ENCODE measurements at places on chromosomes 11 and 22.

- peak; percentile 79 for DNase-seq
Observed at GRCh38 chr11:124114942-124115781, at the start of gene VWA5A. Gene VWA5A (plus strand): TSS chr11:124115450. CDS start chr11:124117512, 2,062 bp downstream.

- peak; percentile 25 for DNase-seq
Observed at GRCh38 chr11:134504146-134504905, 92.3 kb upstream of the B3GAT1 start.

- peak; percentile 28 for DNase-seq
Observed at GRCh38 chr11:29119707-29120618, 896.9 kb downstream of the KCNA4 start.

DNA sequence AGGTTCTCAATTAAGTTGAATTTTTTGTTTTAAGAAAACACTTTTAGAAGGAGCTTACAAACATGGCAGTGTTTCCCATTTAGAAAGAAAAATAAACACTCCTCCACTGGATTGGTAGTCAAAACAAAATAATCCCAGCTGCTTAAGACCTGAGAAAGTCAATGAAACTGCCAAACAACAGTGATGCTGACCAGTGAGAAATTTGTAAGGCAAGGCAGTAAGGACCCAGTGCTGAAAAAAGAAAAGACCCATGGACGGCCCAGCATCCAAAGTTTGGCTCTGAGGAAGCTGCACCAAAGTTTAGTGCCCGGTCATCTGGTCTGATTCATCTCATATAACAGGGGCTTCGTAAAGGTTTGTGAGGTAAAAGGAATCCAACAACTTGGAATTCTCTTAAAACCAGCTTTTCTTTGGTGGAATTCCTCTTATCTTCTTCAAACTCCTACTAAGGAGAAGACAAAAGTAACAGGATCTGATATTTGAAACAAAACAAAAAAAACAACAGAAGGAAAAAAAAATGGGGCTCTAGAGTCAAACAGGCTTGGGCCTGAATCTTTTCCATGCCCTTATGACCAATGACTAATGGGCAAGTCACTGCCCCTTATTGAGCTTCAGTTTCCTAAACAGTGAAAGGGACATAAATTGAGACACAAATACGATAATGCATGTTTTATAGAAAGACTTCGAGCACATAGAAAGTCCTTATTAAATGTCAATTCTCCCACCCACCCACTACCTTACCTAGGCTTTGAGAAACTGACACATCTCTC lies 383.0 kb upstream of the NARS2 start:
- DNase-seq: no peak

GRCh38 chr22:27397954-27398342 lies 403.6 kb downstream of the MN1 start:
- no peak for DNase-seq

- DNase-seq: no peak
Observed at GRCh38 chr11:127677660-127678425, 677.3 kb upstream of the KIRREL3 start.

GRCh38 chr11:44542372-44542771 lies 23.1 kb upstream of the CD82 start:
- DNase-seq: no peak

- DNase-seq: no peak
Observed at GRCh38 chr11:95284057-95285052, 53.4 kb upstream of the SESN3 start.

GRCh38 chr22:38110008-38110862 lies at the start of gene BAIAP2L2:
Gene BAIAP2L2 (minus strand): TSS chr22:38110684. CDS start chr22:38110525, 159 bp downstream.
- DNase-seq: no peak

Measured in DMS153 (cell line).